ENCODE measurements at places on chromosomes 7 and 10. TPM values are rescaled to one million over a fixed set of nuclear protein-coding genes. Genes with fewer than 3 reads are reported as not detected.

The RBP3 gene
- polyA plus RNA-seq, result 0.17 TPM

The CH25H gene
- not detected for polyA plus RNA-seq

DNA sequence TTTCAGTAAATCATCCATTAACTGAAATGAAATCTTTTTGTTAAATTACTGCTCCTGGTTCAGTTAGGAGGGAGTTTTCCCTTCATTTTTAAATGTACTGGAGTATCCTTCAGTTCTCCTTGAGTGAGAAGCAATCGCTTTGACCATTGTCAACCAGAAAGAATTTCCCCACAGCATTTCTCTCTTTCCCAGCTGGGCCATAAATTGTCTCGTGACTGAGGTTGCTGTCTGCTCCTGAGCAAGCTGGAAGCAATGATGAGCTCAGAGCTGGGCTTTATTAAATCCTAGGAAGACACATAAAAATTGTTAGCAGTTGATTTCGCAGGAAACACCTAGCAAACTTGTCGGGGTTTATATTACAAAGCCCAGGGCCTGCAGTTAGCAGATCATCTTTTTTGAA, 102.0 kb upstream of the INSYN2A start:
- DNase-seq, result no peak

GRCh38 chr7:31126976-31127375, 74.9 kb downstream of the ADCYAP1R1 start:
- DNase-seq, result no peak

- no peak for DNase-seq
Observed at GRCh38 chr7:41692251-41692650, 10.6 kb downstream of the INHBA start.

DNA sequence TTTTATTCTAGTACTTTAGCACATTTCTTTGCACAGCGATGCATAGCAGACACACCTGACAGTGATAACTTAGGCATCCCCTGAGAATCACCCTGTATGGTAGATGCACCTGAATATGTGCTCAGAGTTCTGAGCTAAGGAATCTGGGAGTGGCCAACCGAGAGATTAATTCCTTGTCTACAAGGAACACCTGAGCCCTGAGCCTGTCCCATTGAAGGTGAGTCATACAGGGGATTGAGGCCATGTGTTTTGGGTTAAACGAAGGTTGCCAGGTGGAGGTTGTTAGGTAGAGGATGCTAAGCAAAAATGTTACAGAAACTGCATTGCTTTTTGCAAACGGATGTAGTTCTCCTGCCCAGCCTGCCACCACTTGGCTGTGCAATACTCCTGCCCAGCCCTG, 128.9 kb downstream of the AMPH start:
- DNase-seq, result no peak

DNA sequence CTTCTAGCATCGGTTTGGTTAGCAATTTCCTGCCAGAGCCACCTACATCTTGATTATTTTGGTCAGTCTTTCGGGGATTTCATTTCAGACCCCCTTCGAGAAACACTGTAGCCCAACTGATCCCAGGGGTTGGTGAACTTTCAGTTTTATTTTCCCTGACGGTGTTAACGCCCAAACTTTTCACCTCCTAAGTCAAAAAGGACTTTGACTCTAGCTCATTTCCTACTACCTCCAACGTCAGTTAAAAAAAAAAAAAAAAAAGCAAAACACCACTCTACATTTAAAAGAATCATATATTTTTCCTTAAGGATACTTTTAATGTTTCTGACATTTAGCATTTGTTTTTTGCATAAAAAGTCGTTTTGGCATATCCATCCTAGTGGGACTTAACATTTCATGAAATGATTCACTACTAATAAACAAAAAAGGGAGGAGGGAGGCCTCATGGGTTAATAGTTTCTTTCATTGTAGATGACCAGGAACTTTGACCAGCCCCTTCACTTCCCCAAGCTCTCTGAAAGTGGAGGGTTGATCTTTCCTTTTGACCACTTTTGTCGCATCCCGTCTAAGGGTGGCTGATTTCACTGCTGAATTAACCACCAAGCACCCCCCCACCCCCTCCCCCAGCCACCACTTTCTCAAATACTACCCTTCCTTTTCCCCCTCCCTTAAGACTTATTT, 764 bp upstream of the TCF7L2 start:
- DNase-seq, result no peak

GRCh38 chr10:95788830-95789229, 32.9 kb downstream of the ENTPD1 start:
- DNase-seq, result no peak
